Iris pigment epithelial cell (primary cell): ENCODE measurements at places on chromosomes 1 and 21.

DNA sequence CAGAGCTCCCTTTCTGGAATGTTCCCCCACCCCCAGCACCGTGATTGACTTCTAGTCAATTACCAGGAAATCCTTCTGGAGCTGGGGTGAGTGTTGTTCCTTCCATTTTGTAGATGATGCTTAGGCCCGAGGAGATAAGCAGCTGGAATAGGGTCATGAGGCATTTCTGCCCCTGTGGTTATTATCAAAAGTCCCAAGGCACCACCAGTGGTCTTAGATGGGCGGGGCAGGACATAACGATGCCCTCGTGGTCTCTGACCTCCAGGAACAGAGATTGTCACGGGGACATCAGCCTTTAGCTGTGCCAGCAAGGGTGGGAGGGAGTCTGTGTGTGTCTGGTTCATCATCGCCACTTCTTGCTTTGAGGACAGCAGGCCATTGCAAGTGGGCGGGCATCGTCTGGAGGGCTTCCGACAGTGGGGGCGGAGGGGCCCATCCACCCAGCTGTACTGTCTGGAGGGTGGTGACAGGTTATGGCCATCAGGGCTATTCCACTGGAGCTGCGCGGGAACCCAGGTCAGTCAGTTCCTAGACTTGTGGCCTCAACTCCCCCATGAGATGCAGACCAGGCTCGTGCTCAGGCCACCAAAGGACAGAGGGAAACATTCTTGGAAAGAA lies 22.6 kb downstream of the TNFRSF8 start:
- DNase-seq: no peak

GRCh38 chr1:200029035-200029821 lies 1.7 kb downstream of the NR5A2 start:
- DNase-seq: peak; percentile 72

DNA sequence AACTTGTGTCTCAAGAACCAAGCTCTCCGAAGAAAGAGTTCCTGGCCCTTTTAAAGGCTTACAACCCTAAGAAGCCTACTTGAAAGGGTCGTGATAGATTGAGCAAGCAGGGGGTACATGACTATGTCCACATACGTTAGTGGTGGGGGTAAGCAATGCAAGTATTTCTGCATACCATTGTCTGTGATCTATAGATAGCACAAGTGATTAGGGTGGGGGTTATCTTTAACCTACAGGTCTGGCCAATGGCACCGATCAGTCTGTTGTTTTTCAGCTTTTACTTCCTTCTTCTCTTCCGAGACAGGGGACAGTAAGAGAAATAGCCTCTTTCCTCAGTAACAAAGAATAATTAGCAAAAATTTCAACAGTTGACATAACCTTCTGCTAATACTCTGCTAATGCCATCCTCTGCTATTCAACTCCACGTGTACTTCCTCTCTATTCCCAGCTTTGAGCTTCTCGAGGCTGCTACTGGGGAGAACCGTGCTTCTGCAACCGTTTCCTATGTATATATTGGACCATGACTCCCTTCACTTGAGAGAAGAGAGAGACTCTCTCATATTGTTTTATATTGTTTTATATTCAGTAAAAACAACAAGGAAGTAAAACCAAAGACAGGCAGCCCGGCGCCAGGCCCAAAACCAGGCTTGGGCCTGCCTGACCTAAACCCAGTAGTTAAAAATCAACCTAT lies 727.7 kb upstream of the NCAM2 start:
- DNase-seq: no peak

- peak; percentile 98 for DNase-seq
Measured at GRCh38 chr1:186680245-186681061, at the start of gene PTGS2. Gene PTGS2 (minus strand): TSS chr1:186680423. CDS start chr1:186680290, 133 bp downstream.

GRCh38 chr1:71343686-71344416 lies 263.0 kb upstream of the ZRANB2 start:
- DNase-seq: no peak
